NCI-H526 treated with DMSO at 0.1 percent for 48 hours (cell line): ENCODE measurements at places on chromosomes 4 and X.

GRCh38 chrX:125544856-125545255 lies 225.2 kb downstream of the TEX13C start:
- DNase-seq: no peak

DNA sequence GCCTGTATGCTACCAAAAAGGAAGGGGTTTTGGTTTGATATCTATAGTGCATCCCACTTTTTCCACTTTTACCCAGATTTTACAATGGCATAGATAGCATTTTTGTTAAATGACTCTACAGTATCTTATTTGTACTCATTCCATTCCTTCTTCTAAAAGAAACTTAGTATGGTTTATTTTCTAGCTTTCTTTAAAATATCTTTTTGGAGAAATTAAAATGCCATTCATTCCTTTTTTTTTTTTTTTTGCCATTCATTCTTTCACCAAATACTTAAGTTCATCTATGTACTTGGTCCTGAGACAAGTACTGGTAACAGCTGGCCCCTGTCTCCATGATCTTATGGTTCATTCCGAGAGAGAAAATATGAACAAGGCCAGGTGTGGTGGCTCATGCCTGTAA lies 49.1 kb downstream of the MID1 start:
- DNase-seq: no peak

GRCh38 chr4:10492464-10492863 lies 35.2 kb upstream of the ZNF518B start:
- no peak for DNase-seq

GRCh38 chr4:86891762-86892635 lies at the start of gene C4orf36:
Gene C4orf36 (minus strand): TSS chr4:86892422. CDS start chr4:86891520, 902 bp downstream.
- peak; percentile 53 for DNase-seq

- no peak for DNase-seq
Measured at GRCh38 chrX:150536455-150537116, 31.8 kb upstream of the MTM1 start.

- DNase-seq: no peak
Measured at GRCh38 chr4:20944961-20945360, 244.7 kb downstream of the PACRGL start.

DNA sequence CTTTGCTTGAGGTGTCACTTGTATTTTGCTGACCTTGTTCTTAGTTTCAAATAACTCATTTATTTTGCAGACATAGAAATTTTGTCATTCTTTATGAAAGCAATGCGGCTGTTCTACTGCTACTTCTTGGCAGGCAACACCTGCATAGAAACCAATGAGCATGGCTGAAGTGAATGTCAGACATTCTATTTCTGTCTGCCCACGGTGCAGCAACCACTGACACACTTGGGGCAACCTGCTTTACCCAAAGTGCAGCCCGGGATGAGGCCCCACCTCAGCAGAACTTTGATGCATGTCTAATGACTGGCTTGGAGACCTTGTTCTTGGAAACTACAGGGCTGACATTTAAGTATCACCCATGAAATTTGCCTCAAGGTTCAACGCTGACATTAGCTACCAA lies 93.6 kb downstream of the RBM47 start:
- no peak for DNase-seq

DNA sequence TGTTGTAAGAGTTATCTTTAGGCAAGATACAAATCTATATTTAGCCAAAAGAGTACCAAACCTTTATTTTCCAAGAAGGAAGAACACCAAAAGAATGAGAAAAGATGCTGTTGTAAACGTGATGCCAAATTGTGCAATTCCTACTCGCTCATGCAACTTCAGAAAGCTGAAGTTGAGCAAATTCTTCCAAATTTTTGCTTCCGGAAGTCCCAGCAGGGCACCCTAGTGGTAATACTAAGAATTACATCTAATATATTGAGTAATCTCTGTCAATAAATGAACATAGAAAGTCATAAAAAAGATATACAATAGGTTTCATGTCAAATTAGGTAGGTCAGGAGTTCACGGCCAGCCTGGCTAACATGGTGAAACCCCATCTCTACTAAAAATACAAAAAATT lies 36.0 kb upstream of the SMARCAD1 start:
- DNase-seq: no peak
